ENCODE measurements at places on chromosomes 12 and 14. TPM values are rescaled to one million over a fixed set of nuclear protein-coding genes. Genes with fewer than 3 reads are reported as not detected.

GPR84 gene
- polyA plus RNA-seq: 0.17 TPM

PTCSC3 gene
- polyA plus RNA-seq: not detected

LMO3 gene
- polyA plus RNA-seq: 0.83 TPM

- no peak for DNase-seq
These were observed 440 bp upstream of the ISM2 start for GRCh38 chr14:77498984-77499527.

GRCh38 chr14:93085911-93086310 lies 29.8 kb downstream of the ITPK1 start:
- no peak for DNase-seq

DNA sequence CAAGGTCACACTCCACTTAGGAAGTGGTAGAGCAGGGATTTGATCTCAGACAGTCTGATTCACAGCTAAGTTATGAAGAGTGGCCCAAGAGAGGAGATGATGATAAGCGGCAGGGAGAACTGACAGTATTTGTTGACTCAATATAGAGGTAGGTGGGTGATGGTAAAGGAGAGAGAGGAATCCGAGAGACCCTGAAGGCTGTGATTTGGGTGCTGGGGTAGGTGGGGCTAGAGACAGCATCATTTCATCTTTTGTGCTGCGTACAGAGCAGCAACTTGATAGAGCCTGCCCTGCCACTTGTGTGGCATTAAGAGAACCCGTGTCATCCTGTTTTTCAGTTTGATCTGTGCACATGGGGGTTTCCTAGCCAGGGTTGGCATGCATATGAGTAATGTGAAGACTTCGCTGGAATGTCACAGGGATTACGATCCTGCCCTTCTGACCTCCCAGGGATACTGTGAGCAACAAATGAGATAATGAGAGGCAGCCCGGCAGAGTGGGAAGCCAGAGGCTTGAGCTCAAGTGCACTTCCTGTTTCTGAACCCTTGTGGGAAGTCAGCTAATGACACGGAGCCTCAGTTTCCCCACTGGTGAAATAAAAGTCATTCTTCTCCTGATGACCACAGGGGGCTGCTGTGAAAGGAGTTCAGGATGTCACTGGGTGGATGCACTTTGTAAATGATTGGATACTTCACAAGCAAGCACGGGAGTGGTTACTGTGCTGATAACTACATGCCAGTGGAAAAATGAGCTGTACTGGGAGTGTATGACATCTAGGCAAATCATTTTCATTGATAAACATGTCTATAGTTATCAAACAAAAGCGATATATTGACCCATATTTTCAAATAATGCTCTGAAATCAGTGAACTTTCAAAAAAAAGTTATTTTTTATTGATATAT lies 59.5 kb upstream of the IGF1 start:
- no peak for DNase-seq
